ENCODE measurements at places on chromosomes 6 and 20.

DNA sequence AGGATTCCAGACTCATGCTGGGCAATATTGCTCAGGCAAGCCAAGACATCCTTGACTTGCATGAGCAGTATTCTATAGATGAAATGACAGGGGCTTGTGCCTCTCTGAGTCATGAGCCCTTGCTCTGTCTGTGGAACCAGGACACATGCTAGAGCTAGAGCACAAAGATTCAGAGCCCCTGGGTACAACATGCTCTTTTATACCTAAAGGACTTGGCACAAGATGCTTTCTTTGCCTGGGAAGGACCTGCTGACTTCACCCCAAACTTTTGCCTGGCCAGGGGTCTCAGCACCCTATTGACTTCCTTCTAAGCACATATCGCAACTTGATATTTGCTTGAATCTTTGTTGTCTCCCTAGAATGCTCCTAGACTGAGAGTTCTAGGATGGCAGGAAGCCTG, 27.4 kb downstream of the TGM6 start:
- DNase-seq = no peak

DNA sequence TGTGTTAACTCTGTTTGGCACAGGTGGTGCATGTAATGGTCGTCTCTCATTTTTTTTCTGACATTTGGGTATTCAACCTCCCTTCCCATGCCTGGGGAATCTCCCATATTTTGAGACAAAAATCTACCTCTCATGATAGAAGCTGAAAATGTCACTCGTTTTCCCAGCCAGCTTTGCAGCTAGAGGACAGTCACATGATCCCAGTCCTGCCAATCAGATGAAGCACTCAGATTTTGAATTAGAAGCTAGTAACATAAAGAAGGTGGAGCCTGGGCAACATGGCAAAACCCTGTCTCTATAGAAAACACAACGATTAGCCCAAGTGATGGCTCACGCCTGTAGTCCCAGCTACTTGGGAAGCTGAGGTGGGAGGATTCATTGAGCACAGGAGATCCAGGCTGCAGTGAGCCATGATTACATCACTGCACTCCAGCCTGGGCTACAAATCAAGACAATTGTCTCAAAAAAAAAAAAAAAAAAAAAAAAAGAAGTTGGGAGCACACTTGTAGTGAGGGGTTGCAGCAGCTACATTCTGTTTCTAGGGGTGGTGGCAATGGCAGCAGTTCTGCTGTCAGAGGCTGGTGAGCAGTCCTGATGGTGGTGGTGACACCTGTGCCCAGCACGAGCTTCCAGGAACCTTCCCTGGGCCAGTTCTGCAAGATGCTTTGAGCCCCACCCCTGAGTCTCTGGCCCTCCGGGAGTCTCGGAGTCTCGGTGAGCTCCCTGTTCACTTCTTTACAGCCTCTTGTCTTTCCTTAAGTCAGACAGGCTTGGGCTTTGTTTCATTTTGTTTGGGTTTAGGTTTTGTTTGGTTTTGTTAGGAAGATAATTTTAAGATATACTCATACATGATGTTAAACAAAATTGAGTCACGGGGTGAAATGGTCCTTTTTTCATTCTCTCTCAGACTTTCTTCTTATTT, 94.1 kb upstream of the KCNG1 start:
- DNase-seq = peak; percentile 43

DNA sequence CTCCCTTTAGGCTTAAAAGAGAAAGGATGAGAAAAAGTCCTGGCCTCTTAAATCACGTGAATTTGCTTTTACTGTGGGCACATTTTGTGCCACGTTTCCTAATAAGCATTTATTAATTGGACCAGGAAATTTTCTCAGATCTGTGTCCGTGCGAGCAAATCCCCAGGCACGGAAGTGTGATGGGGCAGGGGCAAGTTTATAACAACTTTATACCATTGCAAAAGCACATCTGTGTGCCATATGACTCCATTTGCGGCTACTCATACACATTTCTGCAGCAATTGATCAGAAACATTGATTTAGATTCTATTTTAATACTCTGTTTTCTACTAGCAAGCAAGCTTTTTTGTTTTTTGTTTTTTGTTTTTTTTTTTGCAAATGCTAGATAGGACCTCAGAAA, 373.2 kb downstream of the TAF4 start:
- no peak for DNase-seq

DNA sequence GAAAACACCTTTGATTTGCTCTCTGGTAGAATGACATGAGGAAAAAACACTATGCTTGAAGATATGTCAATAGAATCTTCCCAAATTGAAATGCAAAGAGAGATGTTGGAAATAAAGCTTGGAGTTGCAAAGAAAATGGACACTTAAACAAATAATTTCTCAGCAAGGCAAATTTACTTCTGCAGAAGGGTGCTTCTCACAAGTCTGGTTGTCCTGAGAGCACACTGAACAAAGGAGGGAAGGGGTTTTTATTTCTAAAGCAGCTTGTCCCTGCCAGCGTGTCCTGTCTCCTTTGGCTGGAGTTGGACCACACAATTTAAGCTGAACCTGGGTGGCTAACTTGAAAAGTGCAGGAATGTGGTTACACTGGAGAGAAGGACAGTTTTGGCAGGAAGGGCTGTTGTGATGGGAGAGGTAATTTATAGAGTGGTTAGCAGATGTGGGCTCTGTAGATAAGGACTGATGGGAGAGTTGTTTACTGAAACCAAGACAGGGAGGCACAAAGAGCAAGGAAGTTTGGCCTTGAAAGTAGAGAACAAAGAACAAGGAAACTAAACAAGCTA, 454.6 kb upstream of the EYS start:
- peak; percentile 3 for DNase-seq

DNA sequence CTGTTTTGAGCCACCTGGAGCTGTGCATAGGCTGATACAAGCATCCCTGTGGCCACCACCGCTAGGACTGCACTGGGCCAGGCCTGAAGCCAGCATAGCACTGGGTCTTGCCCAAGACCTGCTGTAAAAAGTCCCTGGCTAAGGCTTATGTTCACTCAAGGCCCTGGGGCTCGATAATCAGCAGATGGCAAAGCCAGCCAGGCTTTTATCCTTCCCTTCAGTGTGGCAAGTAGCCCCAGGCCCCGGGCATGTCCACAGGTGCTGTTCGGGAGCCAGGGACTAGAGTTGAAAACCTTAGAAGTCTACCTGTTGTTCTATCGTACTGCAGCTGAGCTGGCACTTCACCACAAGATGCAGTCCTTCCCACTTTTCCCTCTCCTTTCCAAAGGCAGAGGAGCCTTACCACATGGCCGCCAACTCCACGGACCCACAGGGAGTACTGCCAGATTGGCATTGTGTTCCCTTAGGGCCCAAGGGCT, 226.4 kb upstream of the ZNF217 start:
- DNase-seq = no peak

- DNase-seq = no peak
These were observed 41.5 kb upstream of the ECI2 start for GRCh38 chr6:4176907-4177306.

GRCh38 chr6:153997221-153997620, 41.8 kb upstream of the OPRM1 start:
- DNase-seq = no peak

DNA sequence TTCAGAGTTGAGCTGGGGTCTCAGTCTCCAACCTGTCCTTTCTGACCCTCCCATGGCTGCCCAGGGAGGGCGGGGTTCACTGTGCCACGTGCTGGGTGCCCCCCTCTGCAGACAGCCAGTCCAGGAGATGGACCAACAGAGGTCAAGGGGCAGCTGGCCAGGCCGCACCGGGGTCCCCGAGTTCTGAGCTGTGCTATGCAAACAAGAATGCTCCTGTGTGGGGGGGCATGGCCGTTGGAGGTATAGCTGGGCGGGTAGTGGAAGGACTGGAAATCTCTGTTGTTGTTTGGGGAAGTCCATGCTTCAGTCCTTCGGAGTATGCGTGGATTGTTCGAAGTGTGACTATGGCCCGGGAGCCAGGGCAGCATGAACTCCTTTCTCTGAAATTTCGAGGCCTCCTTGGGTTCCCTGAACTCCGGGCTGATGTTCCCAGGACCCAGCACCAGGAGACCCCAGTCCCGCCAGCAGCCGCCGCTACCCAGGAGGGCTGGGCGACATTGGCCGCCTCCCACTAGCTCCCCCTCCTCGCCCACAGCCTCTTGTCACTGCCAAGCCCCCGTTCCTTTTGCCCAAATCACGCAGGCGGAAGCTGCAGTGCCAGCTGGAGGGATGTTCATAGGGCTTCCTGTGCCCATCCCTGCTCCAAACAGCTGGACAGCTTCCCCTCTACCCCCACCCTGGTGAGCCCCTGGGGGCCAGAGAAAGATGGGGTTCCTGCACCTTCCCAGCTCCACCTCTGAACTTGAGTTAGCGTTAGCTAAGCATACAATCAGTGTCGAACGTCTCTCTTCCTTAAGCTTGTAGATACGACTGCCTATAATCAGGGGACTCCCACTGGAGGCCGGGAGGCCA, 126.6 kb downstream of the TAF4 start:
- DNase-seq = no peak

DNA sequence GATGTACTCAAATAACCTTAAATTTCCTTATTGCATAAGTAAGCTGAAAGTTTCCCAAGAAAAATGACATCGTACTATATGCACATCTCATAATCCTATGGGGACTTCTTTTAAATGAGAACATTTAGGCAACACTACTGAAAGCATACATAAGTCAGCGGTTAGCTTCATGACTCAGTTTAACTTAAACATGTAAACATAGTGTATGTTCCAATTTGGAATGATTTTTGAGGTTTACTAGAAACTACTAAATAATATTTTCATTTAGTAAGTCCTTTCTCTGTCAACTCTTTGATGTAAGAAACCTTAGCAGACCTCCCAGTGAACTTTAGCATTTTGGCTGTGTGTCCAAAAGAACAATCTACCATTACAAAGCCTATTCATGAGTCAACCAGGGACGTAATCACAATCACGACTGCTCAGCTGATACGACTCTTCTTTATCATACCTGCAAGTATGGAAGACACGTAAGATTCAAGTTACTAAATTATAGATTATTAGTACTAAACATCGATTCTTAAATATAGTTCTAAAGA, 19.3 kb downstream of the HIVEP2 start:
- peak; percentile 45 for DNase-seq

GRCh38 chr6:35312076-35312800, 14.6 kb downstream of the DEF6 start:
- DNase-seq = no peak

DNA sequence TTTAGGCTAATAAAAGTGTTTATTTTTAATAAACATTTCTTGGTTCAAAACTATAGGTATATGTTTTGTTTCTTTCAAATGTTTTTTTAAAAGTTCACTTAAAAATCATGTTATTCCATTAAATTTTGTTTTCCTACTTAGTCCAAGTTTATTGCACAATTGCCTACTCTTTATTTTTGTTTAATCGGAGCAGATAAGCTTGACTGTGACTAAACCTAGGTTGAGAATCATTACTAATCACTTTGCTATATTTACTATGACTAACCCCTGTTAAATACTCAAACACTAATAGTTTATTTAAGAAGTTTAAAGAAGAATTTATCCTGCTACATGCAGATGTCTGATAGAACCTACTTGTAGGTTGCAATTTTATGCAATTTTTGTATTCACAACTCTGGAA, 18.8 kb downstream of the MAP3K4 start:
- DNase-seq = peak; percentile 81

- DNase-seq = no peak
These were observed 19.4 kb upstream of the LRFN2 start for GRCh38 chr6:40606526-40606925.

GRCh38 chr6:19928461-19928860, 91.3 kb downstream of the ID4 start:
- no peak for DNase-seq

DNA sequence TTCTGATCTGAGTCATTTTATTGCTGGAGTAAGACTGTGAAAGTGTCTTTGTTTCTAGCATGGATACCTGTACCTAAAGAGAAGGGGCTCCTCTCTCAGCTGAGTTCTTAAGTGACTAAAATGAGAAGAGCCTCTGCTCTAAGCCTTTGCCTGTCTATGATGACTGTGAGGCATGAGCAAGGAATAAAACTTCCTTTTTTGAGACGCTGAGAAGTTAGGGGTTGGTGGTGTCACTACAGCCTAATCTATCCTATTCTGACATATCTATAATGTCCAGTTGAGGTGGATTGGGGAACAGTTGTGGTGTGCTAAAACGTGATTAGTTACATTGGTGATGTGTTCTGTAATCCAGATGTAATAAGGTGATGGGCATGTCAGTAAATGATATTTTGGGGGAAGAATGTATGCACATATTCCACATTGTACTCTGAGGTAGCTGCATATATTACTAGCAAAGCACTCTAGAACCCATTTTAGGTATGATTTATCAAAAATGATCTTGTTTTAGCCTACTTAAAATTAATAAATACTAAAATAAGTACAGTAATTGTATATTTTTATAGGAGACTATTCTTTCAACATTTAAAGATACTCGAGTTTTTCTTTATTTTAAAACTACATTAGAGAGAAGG, 18.1 kb downstream of the ADGRB3 start:
- no peak for DNase-seq

GRCh38 chr6:113857556-113858479, 673 bp downstream of the MARCKS start:
- DNase-seq = peak; percentile 69

GRCh38 chr20:3237011-3237957, 1.7 kb downstream of the SLC4A11 start:
- DNase-seq = no peak

- DNase-seq = no peak
These were observed 105.2 kb downstream of the TFAP2A start for GRCh38 chr6:10309457-10310329.

- peak; percentile 54 for DNase-seq
These were observed 9.7 kb downstream of the PTCHD4 start for GRCh38 chr6:48101290-48101689.

- no peak for DNase-seq
These were observed 56.9 kb downstream of the PREX1 start for GRCh38 chr20:48770700-48771442.

DNA sequence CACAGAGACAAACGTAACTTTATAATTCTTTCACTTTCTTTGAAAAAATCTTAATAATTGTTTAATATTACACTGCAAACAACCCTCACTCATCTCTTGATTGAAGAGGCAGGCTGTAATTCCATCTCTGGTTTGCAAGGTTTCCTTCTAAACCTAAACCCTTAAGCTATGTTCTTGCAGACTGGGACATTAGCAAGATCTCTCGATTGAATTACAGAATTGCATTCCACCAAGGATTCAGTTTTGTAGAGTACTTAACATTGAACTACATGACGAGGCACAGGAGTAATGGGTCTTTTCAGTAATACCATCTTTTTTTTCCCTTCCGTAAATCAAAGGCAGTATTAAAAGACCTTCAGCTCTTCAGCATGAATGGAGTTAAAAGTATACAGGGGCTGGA, 111.6 kb upstream of the EEF1E1 start:
- DNase-seq = no peak

GRCh38 chr20:59774204-59774641, 159.2 kb downstream of the SYCP2 start:
- no peak for DNase-seq

GRCh38 chr20:36031806-36032205, 63.4 kb downstream of the CNBD2 start:
- no peak for DNase-seq

DNA sequence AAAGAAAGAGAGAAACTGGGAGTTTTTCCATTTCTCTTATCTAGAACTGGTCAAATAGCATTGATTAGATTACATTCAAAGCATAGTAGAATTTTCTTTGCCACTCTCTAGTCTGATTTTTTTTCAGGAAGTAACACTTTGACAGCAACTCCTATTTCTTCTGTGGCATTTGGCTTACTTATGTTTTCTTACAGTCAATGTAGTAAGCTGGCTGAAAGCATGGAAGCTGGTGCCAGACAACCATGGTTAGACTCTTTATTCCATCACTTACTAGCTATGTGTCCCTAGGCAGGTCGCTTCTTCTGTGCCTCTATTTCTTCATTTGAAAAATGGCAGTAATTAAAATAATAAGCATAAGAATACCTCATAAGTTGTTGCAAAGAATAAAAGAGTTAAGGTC, 54.2 kb upstream of the OPRM1 start:
- DNase-seq = no peak

GRCh38 chr20:54004445-54004844, 65.9 kb downstream of the BCAS1 start:
- no peak for DNase-seq

Measured in ELR (cell line).